ENCODE measurements at places on chromosomes 16 and 17.
A peak's percentile ranks its signal among the peaks of the same experiment; 100 is the strongest.

DNA sequence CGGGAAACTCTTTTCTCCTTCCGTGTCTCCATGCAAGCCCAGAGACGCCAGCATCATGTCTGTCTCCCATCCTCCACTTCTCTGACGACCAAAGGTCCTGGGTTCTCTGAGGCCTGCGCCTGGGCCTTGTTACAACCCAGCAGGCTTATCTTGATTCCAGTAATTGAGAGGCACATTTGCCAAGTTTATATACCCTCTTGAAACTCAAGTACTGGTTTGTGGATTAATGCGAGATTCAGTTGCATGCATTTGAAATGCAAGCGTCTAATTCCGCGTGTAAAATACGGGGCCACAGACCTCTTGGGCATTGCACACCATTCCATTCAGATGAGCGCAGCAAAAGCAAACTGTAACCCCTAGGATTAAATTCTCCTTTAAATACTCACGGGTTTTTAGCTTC lies 28.7 kb upstream of the CRISPLD2 start:
- peak; percentile 70 for DNase-seq

- DNase-seq, result no peak
Observed at GRCh38 chr16:67528870-67529581, 397 bp downstream of the RIPOR1 start.

DNA sequence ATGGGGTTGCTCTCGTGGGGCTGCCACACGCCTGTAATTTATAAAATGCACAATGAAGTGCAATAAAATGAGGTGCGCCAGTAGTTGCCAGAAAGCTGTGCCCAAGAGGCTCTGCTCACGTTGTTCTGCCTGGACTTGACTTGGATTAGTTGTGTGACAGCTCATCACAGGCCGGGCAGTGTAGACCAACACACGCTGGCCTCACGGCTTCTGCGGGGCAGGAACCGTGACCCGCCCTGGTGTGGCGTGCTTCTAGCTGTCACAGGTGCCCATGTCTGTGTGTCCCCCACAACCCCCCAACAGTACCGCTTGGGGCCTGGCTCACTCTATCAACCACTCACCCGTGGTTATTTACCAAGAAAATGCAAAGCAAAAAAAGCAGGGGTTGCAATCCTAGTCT lies 112.2 kb upstream of the ZNF750 start:
- no peak for DNase-seq

- DNase-seq, result no peak
Observed at GRCh38 chr16:68093816-68094613, 8.8 kb downstream of the NFATC3 start.

DNA sequence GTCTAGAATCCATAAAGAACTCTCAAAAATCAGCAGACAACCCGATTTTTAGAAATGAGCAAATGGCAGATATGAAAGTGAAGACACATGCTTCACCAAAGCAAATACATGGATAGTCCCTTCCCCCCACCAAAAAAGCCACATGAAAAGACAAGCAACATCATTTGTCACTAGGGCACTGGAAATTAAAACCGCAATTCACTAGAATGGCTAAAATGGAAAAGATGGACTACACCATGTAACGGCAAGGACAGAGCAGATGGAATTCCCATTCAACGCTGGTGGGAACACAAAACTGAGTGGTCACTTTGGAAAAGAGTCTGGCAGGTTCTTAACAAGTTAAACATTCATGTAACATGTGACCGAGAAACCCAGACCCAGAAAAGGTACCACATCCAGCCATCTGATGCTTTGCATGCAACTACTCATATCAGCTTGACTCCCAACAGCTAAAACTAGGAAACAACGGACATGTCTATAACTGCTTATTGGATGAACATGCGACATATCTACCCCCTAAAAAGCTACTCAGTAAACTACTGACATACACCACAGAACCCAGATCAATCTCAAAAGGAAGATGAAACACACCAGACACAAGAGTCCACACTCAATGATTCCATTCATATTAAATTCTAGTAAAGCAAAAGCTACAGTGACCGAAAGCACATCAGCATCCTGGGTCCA lies 132.6 kb downstream of the ZNF778 start:
- no peak for DNase-seq

DNA sequence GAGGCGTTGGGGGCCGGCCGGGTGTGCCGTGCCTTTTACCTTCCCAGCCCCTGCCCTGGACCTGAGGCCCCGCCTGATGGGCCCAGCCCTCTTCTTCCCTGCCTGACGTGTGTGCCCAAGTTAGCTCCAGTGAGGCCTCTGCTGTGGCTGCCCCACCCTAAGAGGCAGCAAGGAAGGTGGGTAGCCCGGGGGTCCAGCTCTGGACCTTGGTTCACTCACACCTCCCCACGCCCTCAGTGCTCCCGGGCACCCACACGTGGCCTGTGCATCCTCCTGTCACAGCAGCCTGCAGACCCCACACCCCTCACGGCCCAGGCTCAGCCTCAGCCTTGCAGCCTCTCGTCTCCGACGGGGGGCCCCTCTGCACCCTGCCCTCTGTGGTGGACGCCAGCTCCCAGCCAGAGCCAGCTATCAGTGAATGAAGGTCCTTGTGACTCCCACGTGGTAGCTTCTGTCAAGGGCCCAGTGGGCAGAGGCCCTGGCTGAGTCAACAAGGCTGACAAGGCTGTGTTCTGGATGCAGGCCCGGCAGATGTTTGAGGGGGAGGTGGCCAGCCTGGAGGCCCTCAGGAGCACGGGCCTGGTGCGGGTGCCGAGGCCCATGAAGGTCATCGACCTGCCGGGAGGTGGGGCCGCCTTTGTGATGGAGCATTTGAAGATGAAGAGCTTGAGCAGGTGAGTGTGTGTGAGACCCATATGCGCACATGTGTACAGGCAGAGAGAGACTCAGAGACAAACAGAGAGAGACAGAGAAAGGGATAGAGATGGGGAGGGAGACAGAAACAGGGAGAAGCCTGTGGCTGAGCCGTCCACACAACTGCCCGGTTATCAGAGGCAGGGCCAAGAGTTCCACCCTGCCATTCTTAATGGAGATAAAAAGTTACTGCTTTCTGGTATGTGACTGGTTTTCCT lies 2.8 kb downstream of the FN3K start:
- no peak for DNase-seq

DNA sequence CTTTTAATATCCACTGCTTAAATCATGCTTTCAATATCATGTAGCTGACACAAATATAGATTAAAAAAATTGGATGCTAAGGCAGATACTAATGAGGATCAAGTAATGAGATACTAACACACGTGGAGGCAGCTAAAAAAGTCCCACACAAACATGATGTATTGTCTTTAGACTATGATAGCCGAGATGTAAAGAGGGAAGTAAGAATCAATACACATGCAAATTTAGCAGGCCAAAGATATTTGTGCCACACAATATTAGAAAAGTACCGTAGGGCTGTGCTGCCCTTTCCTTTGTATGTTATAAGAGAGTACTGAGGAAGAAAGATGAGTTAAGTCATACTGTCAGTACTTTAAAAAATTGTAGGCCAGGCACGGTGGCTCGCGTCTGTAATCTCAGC lies 51.4 kb upstream of the STAC2 start:
- no peak for DNase-seq

- no peak for DNase-seq
Observed at GRCh38 chr17:75636381-75637142, 3.3 kb downstream of the SMIM5 start.
